Renal pelvis (tissue), 12 donors: ENCODE measurements at places on chromosomes 4 and X.

DNA sequence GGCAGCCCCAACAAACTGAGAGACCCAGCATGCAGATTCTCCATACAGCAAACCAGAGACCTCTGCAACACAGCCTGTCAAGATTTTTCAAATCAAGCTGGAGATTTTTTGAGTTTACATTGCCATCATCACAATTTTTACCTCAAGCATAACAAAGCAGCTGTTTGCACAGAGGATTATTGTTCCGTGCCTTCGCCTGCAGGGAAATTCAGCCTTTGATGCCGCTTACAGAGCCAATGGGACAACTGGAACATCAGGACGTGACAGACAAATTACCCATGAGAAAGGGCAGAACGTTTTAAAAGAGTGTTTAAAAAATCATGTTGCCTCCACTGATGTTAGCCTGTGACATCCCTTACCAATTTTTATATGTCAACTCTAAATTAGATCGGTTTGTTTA lies 363.7 kb downstream of the FBXW7 start:
- no peak for DNase-seq

GRCh38 chrX:16061296-16061695 lies 62.1 kb upstream of the GRPR start:
- DNase-seq = no peak

DNA sequence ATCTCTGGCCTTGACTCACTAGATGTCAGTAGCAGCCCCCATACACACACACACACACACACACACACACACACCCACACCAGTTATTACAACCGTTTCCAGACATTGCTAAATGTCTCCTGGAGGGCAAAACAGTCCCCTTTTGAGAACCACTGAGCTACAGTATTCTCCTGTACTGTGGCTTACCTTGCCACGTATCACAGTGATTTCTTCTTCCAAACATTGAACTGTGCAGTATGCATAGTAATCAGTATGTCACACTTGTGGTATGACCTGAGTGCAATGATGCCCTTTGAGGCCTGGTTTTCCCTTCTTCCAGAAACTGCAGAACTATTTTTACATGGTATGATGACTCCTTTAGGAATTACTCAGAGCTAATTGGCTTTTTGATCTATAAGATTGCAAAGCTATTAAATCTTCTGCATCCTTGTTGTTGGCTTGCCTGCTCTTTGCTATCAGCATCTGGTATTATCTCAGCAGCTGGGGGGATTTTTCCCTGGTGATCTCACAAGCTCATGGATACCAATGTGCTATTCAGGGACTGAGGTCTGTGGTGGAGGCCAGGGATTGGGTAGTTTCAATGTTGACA lies 3.6 kb upstream of the THOC2 start:
- DNase-seq = no peak

GRCh38 chrX:73581002-73581628 lies 18.1 kb downstream of the CHIC1 start:
- DNase-seq = no peak

- DNase-seq = no peak
These were observed 39.2 kb downstream of the FGFRL1 start for GRCh38 chr4:1050486-1051213.

- no peak for DNase-seq
These were observed at the start of gene HTRA3 for GRCh38 chr4:8269535-8270417. HTRA3 (plus strand) TSS chr4:8269754; CDS start chr4:8269969, 215 bp downstream.

DNA sequence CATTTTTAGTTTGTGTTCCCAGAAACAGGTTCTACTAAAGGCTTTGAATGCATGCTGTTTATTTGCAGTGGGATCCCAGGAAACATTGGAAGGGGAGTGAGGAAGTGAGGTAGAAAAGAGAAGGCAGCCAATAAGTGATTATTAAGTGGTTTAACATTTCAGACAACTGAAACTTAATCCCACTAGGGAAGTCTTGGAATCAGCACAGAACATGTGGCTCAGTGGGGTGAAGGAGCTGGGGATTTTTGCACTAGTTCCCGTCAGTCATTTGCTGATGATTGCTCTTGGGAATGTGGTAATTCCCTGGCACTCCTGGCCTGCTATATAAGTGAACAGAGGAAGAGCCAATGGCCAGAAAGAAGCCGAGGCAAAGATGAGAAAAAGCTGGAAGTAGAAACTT lies 1053.0 kb upstream of the IGFBP7 start:
- DNase-seq = no peak

- DNase-seq = no peak
These were observed 17.5 kb downstream of the CFAP99 start for GRCh38 chr4:2436301-2436700.

DNA sequence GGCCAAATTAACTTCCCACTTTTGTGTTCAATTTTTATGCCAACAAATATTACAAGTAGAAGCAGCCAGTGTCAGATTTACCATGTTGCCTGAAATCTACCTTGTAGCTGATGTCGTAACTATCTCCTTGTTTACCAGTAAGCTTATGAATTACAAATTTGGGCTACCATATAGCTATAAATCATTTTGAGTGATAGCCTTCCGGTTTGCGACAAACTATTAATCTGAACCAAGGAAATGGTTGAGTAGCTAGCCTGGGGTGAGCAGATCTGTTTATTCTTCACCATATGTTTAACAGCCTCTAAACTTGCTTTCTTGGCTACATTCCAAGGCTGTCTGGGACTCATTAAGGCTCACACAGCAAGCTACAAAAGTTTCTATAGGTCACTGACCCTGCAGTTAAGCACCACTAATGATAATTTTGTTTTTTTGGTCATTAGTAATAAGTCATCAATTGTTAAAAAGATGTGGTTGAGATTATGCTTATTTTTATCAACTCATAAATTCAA lies 218.7 kb upstream of the SPOCK3 start:
- DNase-seq = no peak

- DNase-seq = no peak
These were observed 71.4 kb downstream of the RGS12 start for GRCh38 chr4:3364199-3364598.

- no peak for DNase-seq
These were observed 121.1 kb downstream of the GLRA3 start for GRCh38 chr4:174707902-174708301.

- no peak for DNase-seq
These were observed 79.5 kb upstream of the IL2 start for GRCh38 chr4:122536001-122536400.

- DNase-seq = no peak
These were observed 118.2 kb downstream of the PHEX start for GRCh38 chrX:22150371-22150770.

DNA sequence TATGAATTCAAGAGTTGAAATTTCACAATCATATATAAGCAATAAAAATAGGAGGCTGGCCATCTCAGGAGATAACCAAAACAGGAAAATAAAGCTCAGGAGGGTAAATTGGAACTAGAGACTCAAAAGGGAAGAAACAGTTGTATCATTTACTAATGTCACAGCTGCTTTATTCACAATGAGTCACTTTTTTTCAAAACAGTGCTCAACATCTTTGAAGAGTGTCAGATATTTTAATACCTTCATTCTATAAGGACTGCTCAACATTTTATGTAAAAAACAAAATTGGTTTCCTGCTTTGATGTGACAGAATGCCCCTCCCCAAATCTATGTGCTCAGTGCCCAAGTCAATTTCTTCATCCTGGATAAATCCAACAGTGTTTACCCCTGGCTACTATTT lies 97.7 kb downstream of the DDX60 start:
- no peak for DNase-seq

DNA sequence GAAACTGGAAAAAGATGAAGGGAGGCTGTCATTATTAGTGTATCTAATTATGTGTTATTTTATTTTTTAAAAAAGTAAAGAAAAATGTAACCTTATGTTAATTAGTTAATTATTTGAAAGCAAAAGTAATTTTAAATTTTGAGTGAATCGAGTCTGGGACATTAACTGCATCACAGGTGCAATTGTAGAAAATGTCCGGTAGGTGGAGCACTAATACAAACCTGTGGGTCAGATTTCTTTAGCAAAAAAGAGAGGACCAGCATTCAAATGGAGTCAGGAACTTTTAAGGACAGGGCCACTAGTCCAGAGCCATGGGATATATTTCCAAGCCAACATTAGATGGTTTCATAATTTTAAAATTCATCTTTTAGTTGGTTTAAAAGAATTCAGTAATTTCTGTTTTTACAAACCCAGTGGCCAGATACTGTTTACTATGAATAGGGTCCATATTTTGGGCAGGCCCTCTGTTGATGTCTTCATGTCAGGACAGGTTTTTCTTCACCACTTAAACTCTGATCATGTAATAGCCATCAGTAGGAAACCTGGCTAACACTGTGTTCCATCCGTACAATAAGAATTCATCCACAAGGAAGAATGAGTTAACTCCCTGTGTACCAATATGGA lies 27.2 kb downstream of the BST1 start:
- DNase-seq = no peak

GRCh38 chr4:38114386-38115150 lies 154.4 kb downstream of the PTTG2 start:
- DNase-seq = no peak
